BJ (cell line): ENCODE measurements at places on chromosomes 6 and 20. TPM values are rescaled to one million over a fixed set of nuclear protein-coding genes. Genes with fewer than 3 reads are reported as not detected.

GRCh38 chr20:14860410-14860814 is 523.0 kb upstream of the FLRT3 start:
- no peak for DNase-seq

E2F1 gene
- polyA plus RNA-seq: 5.1 and 7.5 TPM in 2 replicates

- no peak for DNase-seq
Observed at GRCh38 chr6:93017213-93017612, 402.1 kb downstream of the EPHA7 start.

- no peak for DNase-seq
Observed at GRCh38 chr20:21391972-21392352, 5.4 kb downstream of the NKX2-4 start.

DNA sequence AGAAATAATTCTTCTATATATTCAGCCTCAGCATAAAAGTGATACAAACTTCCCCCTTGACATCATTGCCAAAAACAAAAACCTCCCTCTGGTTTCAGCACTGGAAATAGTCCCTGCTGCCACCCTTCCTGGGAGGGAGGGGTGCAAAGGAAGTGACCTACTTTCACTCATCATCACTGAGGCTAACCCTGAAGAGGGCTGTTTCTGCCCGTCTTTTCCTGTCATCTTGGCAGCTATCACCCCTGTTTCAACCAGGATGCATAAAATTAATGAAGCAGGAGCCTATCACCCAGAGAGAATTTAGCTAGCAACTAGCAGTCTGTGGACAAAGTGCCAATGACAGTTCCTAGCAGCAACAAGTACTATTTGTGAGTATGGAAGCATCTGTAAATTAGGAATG is 397.8 kb downstream of the LAMA2 start:
- no peak for DNase-seq

C6orf141 gene
- 0.22 and 0.32 TPM in 2 replicates for polyA plus RNA-seq

ADGRG6 gene
- 25.4 and 32.9 TPM in 2 replicates for polyA plus RNA-seq

DNA sequence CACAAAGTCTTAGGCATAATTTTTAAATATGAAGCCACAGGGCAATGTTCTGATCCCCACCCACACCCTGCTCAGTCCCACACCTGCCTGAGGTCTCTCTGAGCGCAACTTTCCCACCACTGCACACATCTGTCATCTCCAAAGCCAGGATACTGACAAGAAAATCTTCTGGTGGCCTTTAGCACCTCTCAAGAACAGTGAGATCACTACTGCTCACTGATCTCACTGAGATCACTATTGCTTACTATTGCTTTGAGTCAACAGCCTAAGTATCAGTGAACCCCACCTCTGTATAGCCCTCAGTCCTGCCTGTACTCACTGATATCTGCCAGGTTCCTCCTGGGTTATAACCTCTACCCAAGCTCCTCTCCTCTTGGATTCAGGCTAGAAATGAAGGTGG is 6.4 kb downstream of the TNFRSF21 start:
- DNase-seq: no peak

FBXL4 gene
- polyA plus RNA-seq: 10.5 and 17.8 TPM in 2 replicates

GRCh38 chr20:43334080-43334479 is 123.6 kb upstream of the SRSF6 start:
- no peak for DNase-seq

GRCh38 chr20:46933150-46933549 is 38.5 kb downstream of the EYA2 start:
- DNase-seq: no peak

DNA sequence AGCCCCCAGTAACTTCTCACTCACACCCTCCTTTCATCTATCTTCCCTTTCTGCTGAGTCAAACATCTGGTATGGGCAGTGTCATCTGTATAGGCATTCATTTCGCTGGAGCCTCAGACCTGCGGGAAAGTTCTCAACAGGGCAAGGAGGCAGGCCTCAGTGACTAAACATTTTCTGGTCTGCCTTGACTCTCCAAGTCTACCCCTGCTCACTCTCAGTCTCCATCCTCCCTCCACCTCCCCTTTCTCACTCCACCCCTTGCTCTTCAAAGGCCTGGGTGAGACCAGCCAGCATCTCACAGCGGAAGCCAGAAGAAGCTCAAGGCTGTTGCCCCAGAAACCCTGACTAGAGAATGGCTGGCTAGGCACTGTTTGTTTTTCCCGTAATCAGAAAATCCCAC is 105.0 kb upstream of the BEND6 start:
- no peak for DNase-seq

- DNase-seq: no peak
Observed at GRCh38 chr6:152356662-152357061, 280.5 kb downstream of the SYNE1 start.

- no peak for DNase-seq
Observed at GRCh38 chr20:18571578-18571977, 4.3 kb downstream of the SMIM26 start.

FERMT1 gene
- 0.53 and 1.1 TPM in 2 replicates for polyA plus RNA-seq

GRCh38 chr20:2221921-2222320 is 73.9 kb upstream of the TGM3 start:
- no peak for DNase-seq

- DNase-seq: no peak
Observed at GRCh38 chr6:33854572-33855030, 50.8 kb upstream of the MLN start.

GRCh38 chr6:148405894-148406293 is 63.3 kb downstream of the SASH1 start:
- no peak for DNase-seq

GRCh38 chr20:59561614-59562277 is 42.6 kb upstream of the PHACTR3 start:
- DNase-seq: no peak

ARID1B gene
- 14.1 and 17.0 TPM in 2 replicates for polyA plus RNA-seq

POPDC3 gene
- 8.6 and 18.9 TPM in 2 replicates for polyA plus RNA-seq

HLA-DPA1 gene
- polyA plus RNA-seq: 11.2 and 12.1 TPM in 2 replicates

TMEM170B gene
- polyA plus RNA-seq: 0.23 and 0.50 TPM in 2 replicates

DNA sequence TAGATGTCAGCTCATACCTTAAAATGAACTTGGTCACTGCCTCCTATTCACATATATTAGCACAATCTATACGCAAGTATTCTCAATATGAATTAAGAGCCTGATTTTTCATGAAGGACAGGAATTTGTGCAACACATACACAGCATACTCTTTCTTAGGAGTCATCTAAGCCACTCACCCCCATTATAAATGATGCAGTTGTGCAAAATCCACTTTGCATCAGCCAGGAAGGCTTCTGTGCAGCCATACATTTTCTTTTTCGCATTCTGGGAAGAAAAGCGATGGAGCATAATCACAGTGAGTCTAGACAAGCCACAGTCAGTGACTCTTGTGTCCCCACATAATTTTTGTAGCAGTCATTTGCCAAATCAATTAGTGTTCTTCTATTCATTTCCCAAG is 66.5 kb downstream of the ZMYND8 start:
- no peak for DNase-seq

GRCh38 chr20:57390604-57391438 is at the start of gene RBM38:
TSS of gene RBM38 (plus strand) at chr20:57391396. CDS start at chr20:57391582, 186 bp downstream.
- no peak for DNase-seq

FRK gene
- polyA plus RNA-seq: 0.02 and 0.04 TPM in 2 replicates

GSTA2 gene
- polyA plus RNA-seq: not detected in 2 replicates

DNA sequence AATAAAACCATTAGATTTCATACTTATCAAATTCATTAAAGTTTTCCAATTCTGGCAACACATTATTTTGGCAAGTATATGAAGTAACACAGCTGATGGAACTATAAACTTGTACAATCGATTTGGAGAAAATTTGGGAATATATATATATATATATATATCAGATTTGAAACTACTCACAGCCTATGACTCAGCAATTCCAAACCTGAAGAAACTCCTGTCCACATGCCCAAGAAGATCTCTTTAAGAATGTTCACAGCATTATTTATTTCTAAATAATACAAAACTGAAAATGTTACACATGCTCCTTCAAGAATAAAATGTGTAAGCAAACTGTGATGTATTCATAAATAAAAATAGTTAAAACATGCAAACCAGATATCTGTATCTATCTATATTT is 270.1 kb downstream of the TFAP2A start:
- DNase-seq: no peak

- DNase-seq: no peak
Observed at GRCh38 chr6:155406801-155407200, 48.8 kb downstream of the NOX3 start.

DNA sequence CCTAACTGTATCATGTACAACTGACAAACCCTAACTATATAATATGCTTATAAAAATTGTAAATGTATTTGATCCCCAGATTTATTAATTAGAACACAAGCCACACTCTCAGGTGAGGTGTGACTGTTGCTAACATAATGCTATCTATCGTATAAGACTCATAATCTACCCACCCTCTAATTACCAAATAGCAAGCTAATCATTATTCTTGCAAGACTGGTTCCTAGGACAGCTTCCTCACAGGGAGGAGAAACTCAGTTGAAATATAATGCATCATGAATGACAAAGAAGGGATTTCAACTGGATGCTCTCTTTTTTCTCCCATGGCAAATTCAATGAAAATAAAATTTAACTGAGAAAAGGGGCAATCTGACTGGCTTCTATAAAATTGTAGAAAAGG is 35.4 kb downstream of the ELOVL4 start:
- no peak for DNase-seq

CFAP206 gene
- 0.07 and 0.10 TPM in 2 replicates for polyA plus RNA-seq

MAP3K4 gene
- 5.3 and 7.3 TPM in 2 replicates for polyA plus RNA-seq

DNA sequence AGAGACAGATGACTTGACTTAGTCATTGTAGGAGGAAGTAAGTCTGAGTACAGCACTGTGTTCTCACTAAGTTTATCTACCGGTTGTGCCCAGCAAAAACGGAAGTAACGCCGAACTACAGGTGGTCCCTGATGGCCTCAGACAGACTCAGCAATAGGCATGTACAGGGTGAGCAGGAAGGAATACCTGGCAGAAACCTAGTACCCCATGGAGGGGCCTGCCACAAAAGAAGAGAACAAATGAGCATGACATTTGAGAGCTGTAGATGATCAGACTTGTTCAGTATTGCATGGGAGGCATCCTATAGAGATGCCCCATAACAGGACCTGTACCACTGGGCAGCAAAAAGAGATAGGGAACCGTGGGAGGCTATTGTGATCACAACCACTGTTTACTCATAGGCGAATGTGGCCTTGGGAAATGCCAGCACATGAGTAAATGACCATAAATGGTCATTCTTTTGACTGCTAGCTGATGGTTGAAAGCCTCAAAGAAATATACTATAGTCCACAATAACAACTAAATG is 106.4 kb upstream of the TAB2 start:
- no peak for DNase-seq

SLC17A1 gene
- polyA plus RNA-seq: not detected in 2 replicates

ZSCAN31 gene
- 1.7 and 1.9 TPM in 2 replicates for polyA plus RNA-seq
